ENCODE measurements at places on chromosomes 7 and 10.

- no peaks in the 10 kb centered on the region for H3K36me3 ChIP-seq
- no peak for DNase-seq
- no peaks in the 10 kb centered on the region for H3K4me1 ChIP-seq
- H3K4me3 ChIP-seq, result no peak overlapping the region
- H3K27me3 ChIP-seq, result no peaks in the 10 kb centered on the region
- H3K27ac ChIP-seq, result no peak overlapping the region
Observed at GRCh38 chr7:140201393-140201792, 24.6 kb upstream of the KDM7A start.

DNA sequence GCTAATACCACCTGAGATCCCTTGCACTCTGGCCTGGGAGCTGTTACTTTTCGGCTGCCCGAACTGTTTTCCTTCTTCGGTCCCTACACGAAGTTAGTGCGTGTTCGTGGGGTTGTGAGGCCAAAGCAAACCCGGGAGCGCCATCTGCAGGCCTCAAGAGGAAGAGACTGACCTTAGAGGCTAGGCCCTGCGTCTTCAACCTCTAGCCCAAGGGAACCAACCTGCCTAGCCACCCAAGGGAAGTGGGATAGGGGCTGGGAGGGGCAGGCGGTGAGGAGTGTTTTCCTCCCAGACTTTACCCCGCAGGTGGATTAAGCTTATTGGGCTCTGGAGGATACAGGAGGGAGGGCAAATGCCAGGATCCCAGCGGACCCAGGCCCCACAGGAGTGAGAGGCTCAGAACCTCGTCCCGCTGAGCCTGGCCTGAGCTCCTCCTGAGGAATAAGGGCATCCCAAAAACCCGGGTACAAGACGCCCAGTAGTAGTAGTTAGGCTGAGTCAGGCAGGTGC, 1.7 kb upstream of the PAX2 start:
- H3K27me3 ChIP-seq, result peaks cover 93% of the 10 kb centered on the region
- H3K36me3 ChIP-seq, result no peaks in the 10 kb centered on the region
- peaks cover 27% of the 10 kb centered on the region for H3K4me1 ChIP-seq
- no peak overlapping the region for H3K4me3 ChIP-seq

DNA sequence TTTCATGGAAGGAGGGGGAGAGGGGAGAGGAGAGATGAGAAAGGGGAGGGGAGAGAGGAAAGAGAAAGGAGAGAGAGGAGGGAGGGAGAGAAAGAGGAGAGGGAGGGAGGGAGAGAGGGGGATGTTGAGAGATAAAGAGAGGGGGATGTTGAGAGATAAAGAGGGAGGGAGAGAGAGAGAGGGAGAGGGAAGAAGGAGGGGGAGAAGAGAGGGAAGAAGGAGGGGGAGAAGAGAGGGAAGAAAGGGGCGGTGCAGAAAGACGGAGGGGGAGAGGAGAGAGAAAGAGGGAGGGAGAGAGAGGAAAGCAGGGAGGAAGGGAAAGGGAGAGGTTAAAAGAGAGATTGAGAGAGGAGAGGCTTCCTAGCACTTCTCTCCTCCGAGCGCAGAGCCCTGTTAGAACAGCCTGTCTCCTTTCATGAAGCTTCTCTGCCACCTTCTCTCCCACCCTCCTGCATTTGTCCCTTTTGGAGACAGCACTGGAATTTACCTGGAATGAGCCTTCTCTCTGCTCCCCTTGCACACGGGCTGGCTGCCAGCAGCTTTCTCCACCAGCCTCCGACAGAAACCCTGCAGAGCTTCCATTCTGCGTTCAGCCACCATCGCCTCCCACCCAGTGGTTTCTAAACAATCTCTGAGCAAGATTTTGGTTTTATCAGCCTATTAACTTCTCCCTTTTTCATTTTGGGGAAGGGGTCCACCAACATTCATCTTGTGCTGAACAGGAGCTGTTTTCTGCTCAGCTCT, 74.0 kb upstream of the CARD11 start:
- no peak for DNase-seq
- no peaks in the 10 kb centered on the region for H3K4me1 ChIP-seq
- no peak overlapping the region for H3K4me3 ChIP-seq
- no peak overlapping the region for H3K27ac ChIP-seq
- H3K27me3 ChIP-seq, result no peaks in the 10 kb centered on the region

DNA sequence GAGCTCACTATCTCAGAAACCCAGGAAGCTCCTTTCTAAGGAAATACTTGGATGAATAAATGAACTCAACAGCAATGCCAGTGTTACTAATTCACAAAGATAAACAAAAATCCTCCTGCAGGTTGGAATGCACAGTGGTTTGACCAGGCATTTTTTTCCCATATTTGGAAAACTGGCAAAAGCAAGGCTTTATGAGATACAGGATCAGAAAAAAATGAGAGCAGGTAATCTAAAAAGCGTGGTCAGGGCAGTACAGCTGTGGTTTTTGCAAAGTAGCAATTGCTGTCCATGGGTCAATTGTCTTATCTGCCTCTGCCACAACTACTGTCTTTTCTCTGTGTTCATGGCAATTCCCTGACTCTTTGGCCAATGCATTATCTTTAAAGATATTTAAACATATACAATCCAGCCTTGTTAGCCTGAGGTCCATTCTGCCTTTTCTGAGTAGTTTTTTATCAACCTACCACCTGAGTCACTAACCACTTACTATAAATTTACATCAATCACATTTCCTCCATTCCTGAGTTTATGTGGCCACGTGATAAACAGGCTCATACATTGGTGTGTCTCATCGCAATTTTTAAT, 564.5 kb upstream of the IGFBP3 start:
- no peaks in the 10 kb centered on the region for H3K36me3 ChIP-seq
- H3K27me3 ChIP-seq, result no peaks in the 10 kb centered on the region
- no peak for DNase-seq
- H3K4me1 ChIP-seq, result no peaks in the 10 kb centered on the region
- no peak overlapping the region for H3K27ac ChIP-seq

DNA sequence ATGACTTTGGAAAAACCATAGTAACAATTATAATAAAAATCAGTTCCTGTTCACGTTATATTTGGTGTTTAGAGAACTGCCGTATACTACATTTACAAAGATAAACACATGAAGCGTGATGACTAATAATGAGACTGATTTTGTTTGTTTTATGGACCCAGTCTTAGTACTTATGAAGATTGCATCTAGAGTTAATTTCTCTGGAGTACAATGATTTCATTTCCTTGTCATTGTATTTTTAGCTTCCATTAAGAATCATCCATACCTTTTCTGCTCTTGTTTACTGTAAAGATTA, 2.9 kb downstream of the RBM20 start:
- DNase-seq, result no peak
- peaks cover 9% of the 10 kb centered on the region for H3K4me1 ChIP-seq
- H3K4me3 ChIP-seq, result peak overlapping the region; percentile 68

- H3K27me3 ChIP-seq, result no peaks in the 10 kb centered on the region
- DNase-seq, result no peak
- peaks cover 16% of the 10 kb centered on the region for H3K4me1 ChIP-seq
- no peak overlapping the region for H3K4me3 ChIP-seq
Observed at GRCh38 chr10:71204746-71205145, 7.6 kb upstream of the UNC5B start.

- H3K4me1 ChIP-seq, result peaks cover 33% of the 10 kb centered on the region
- H3K36me3 ChIP-seq, result peaks cover 47% of the 10 kb centered on the region
- no peak overlapping the region for H3K27ac ChIP-seq
- no peak overlapping the region for H3K4me3 ChIP-seq
- no peaks in the 10 kb centered on the region for H3K27me3 ChIP-seq
Observed at GRCh38 chr7:107902381-107902780, 11.4 kb downstream of the DLD start.

- no peaks in the 10 kb centered on the region for H3K27me3 ChIP-seq
- DNase-seq, result no peak
- peaks cover 33% of the 10 kb centered on the region for H3K4me1 ChIP-seq
- H3K36me3 ChIP-seq, result no peaks in the 10 kb centered on the region
- peak overlapping the region; percentile 94 for H3K27ac ChIP-seq
Observed at GRCh38 chr10:26859241-26860101, 1.3 kb downstream of the ABI1 start.

- H3K4me3 ChIP-seq, result no peak overlapping the region
- no peaks in the 10 kb centered on the region for H3K27me3 ChIP-seq
- H3K27ac ChIP-seq, result no peak overlapping the region
- no peak for DNase-seq
- no peaks in the 10 kb centered on the region for H3K36me3 ChIP-seq
- H3K4me1 ChIP-seq, result no peaks in the 10 kb centered on the region
Observed at GRCh38 chr7:27921081-27921836, 181.3 kb downstream of the TAX1BP1 start.

- peak overlapping the region; percentile 59 for H3K4me3 ChIP-seq
- peak; percentile 26 for DNase-seq
- peak overlapping the region; percentile 88 for H3K27ac ChIP-seq
- no peaks in the 10 kb centered on the region for H3K36me3 ChIP-seq
- peaks cover 21% of the 10 kb centered on the region for H3K27me3 ChIP-seq
Observed at GRCh38 chr7:150973571-150974451, 4.3 kb downstream of the KCNH2 start.

- peak; percentile 98 for DNase-seq
- H3K36me3 ChIP-seq, result peaks cover 26% of the 10 kb centered on the region
- H3K27ac ChIP-seq, result peak overlapping the region; percentile 97
- peak overlapping the region; percentile 55 for H3K4me3 ChIP-seq
Observed at GRCh38 chr7:1536743-1537534, 6.4 kb downstream of the MAFK start.

GRCh38 chr10:5581670-5582566, 57.2 kb downstream of the CALML3 start:
- DNase-seq, result no peak
- no peaks in the 10 kb centered on the region for H3K27me3 ChIP-seq
- H3K4me1 ChIP-seq, result no peaks in the 10 kb centered on the region
- H3K36me3 ChIP-seq, result no peaks in the 10 kb centered on the region
- no peak overlapping the region for H3K27ac ChIP-seq
